ENCODE measurements at places on chromosomes 5 and 9.

DNA sequence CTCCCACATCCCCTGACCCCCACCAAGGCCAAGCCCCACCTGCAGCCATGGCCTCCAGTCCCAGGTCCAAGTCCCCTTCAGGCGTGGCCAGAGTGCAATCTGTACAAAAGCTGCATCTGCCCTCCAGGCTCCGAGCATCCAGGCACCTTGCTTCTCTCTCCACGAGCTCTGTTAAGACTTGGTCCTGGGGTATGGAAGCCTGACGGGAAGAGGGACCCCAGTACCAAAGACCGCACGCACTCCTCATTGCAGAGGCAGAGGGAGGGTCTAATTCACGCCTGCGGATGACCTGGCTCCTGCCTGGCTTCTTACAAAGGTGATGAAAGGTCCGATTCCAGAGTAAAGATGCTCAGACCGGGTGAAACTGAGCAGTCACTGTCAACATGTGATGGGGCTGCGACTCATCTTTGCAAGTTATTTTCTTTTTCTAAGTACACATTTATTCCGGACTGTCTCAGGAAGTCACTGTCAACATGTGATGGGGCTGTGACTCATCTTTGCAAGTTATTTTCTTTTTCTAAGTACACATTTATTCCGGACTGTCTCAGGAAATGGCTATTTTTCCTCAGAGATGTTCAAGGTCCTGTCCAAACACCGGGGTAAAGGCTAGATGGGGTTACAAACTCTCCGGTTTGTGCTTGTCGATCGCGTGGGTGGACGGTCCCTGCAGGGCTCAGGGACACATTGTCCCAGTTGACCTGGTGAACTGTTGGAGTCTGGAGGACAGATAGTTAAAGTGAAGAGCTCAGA, 252.0 kb upstream of the IRX4 start:
- DNase-seq, result no peak

DNA sequence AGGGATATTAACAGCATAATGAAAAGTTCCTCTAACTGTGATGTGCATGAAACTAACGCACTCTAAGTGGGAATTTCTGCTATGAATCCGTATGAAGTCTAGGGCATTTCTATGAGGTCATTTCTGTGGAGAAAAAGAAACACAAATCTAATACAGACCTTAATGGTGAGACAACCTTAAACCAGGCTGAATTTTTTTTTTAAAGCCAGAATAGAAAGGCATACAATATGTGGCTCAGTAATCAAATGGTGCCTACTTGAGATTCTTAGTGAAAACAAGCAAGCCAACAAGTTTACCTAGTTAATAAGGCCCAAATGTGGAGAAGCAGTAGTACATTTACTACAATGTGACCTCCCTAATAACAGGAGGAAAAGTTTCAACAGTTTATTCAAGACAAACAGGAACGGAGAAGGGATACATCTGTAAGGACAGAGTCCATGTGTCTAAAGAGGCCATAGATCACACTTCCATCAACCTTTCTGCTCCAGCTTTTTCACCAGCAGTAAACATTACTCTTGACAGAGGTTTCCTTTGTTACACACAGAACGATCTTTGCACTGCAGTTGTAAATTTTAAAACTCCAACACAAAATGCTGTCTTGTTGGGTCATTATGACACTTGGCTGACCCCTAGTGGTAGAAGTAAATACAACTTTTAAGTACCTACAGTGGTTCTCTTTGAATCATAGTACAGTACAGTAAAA, 26.2 kb downstream of the CARNMT1 start:
- peak; percentile 79 for DNase-seq

DNA sequence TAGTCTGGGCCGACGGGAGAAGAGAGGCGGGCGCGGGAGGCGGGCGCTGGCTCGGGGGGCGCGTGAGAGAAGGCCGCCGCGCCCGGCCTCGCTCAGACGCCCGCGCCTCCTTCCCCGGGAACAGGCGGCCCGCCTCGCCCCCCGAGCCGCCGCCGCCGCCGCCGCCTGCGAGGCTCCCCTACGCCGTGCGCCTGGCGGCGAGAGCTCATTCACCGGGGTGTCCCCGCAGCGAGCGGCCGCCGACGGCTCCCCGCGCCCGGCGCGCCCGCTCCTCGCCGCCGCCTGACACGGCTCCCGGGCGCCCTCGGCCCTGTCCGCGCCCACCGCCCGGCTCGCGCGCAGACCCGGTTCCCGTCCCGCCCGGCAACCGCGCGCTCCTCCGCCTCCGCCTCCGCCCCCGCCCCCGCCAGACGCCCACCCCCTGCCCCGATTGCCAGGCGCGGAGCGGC, at the start of gene GNAQ:
Gene GNAQ (minus strand): TSS at position 368 of the 449 bp plus-strand sequence. CDS start 576 bp downstream, outside the sequence.
- DNase-seq, result no peak

- DNase-seq, result no peak
Measured at GRCh38 chr9:110545705-110546104, 33.8 kb downstream of the SVEP1 start.

- no peak for DNase-seq
Measured at GRCh38 chr9:15138357-15138686, 168.7 kb downstream of the TTC39B start.

- DNase-seq, result no peak
Measured at GRCh38 chr9:36153746-36154145, 15.4 kb upstream of the CCIN start.

GRCh38 chr9:104110509-104110908, 16.4 kb downstream of the SMC2 start:
- no peak for DNase-seq

DNA sequence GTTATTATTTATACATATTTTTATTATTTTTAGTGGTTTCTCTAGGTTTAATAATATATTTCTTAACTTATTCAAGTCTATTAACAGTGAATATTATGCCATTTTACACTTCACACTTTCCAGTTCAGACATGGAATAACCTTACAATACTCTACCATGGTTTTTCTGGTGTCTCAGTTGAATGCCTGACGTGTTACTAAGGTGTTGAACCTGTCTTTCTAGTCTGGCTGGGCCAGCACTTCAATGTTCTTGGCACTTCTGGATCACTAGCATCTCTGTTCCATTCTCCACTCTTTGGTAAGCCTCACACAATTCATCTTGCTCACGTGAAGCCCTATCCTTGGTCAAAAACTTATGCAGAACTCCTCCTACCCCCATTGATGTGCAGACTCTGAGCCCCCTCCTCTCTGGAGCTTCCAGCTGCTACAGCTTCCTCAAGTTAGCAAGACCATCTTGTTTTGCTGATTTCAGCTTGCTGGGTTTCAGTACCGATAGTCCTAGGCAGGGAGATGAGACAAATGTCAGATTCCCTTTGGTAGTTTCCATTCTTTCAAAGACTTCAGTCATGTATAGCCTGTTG, 243.1 kb downstream of the FBXO4 start:
- no peak for DNase-seq

DNA sequence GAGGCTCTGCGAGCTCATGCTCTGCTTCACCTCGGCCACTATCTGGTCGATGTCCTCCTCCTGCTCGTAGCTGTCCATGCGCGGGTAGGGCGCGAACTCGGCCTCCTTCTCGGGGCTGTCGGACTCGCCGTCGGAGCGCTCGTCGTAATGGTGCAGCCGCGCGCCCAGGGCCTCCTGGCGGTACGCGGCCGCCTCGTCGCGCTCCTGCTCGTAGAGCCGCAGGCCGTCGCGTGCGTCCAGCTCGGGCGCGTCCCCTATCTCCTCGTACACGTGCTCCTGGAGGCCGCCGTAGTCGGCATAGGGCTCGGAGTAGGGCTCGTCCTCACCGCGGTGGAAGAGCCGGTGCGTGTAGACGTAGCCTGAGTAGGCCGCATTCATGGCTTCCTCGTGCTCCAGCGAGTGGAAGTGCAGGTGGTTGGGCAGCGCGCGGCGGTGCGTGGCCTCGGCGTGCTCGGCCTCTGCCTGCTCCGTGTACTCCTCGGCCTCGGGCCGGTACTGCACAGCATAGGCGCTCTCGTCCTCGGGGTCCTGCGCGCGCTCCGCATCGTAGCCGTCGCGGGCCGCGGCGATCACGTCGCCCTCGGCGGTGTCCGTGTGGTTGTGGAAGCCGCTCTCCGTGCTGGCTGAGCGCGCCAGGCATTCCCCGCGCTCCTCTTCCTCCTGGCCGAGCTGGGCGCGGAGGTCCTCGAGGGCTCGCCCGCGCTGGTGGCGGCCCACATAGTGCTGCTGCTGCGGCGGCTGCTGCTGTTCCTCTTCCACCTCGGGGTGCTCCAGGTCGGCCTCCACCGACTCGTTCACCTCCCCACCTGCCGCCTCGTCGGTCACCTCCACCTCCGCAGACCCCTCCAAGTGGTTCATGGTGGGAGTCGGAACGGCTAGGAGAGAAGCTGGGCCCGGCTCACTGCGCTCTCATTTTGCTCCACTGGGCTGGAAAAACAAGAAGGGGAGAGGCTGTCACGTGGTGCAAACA, 155.5 kb downstream of the APBA1 start:
- no peak for DNase-seq

DNA sequence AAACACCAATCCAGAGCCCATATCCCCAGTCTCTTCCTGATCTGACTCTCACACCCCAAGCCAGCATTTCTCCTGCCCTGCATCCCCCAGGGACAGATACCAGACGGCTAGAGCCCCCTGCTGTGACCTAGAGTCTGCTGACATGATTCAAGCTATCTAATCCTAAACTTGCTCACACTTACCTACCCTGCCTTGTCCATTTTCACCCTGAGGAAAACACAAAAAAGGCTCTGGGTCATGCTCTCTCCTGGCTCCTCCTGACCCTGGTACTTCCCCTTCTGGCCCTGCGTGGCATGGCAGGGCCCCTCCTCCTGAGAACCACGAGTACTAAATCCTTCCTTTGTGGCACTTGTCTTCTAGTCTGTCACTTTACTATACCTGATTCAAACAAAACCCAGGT, 2.8 kb upstream of the ARRDC1 start:
- DNase-seq, result no peak

GRCh38 chr9:112810696-112811490, 60.3 kb downstream of the SNX30 start:
- DNase-seq, result no peak

All from CD4-positive, alpha-beta T cell treated with Interleukin-21 for 1 hour (primary cell).